Endodermal cell (in vitro differentiated cells): ENCODE measurements at places on chromosomes 3 and 15.

- no peak for DNase-seq
Observed at GRCh38 chr3:37768107-37768809, 93.4 kb upstream of the CTDSPL start.

DNA sequence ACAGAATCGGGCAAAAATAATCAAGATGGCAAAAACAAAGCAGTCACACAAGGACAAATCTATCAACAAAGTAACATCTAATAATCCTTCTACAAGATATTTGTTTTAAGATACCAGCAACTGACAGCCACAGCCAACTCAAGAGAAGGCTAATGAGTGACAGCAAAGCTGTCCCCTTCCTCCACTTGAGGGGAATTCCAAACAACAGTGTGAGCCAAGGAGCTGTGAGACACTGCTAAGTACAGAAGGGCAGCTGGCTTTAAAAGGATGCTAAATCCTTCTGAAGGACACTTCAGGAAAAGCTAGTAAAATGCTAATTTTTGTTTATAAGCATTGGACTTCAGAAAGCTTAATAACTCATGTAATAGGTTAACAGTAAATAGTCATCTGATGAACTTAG lies 120.3 kb upstream of the GOLGA8J start:
- DNase-seq = peak; percentile 52

- peak; percentile 41 for DNase-seq
Observed at GRCh38 chr3:45758871-45759270, 37.5 kb downstream of the SLC6A20 start.

DNA sequence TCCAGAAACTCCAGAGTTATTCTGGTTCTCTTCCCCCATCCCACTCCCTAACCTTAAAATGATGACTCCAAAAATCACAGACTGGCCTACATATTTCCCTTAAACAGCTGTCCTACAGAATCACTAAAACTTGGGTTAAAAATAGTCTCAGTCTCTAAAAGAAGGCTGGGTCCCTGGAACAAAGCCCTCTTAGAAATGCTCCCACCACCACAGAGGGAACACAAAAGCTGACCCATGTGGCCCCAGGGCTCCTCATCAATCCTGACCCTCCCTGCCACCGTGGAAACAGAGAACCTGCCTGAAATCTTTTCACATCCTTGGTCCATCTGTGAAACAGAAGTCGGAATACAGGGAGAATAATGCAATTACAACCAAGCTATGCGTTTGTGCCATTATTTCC lies 55.7 kb upstream of the DCLK3 start:
- DNase-seq = no peak

DNA sequence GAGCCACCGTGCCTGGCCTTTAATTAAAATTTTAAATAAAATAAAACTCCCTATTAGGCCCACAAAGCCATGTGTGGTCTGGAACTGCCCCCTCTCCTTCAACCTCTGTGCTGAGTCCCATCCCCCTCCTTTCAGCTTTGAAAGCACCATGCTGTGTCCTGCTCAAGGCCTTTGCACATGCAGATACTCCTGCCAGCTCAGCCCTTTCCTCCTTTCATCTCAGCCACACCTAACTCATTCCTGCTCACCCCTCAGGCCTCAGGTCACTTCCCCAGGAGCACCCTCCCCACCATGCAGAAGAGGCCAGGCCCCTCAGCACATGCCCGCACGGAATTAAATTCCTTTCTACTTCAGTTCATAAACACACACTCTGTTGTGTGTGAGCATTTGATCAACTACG lies 28.1 kb downstream of the ATRIP start:
- DNase-seq = peak; percentile 92
